Umbilical cord (tissue), 2 donors: ENCODE measurements at places on chromosomes 4 and X. TPM values are rescaled to one million over a fixed set of nuclear protein-coding genes. Genes with fewer than 3 reads are reported as not detected.

- peak; percentile 66 for DNase-seq
Measured at GRCh38 chr4:12409507-12410190, 981.0 kb upstream of the HS3ST1 start.

- DNase-seq = no peak
Measured at GRCh38 chr4:109820563-109820962, 5.0 kb downstream of the GAR1 start.

DNA sequence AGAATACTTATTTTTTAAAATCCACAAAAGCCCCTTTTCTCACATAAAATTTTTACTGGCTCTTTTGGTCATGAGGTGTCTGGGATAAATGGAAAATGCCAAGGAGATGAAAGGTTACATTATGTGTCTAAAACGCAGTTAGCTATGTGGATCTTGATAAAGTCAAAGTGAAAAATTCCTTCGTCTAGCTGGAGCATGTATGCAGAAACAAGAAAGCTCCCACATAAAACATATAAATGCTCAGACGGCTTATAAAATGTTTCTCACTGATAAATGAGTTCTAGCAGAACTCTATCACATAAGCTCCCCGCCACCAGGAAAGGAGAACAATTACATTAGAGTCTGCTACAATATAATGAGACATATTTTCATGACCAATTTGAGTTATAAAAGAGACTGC lies 83.8 kb downstream of the TBC1D9 start:
- DNase-seq = peak; percentile 82

- no peak for DNase-seq
Measured at GRCh38 chrX:133473451-133473850, 58.2 kb upstream of the GPC4 start.

DNA sequence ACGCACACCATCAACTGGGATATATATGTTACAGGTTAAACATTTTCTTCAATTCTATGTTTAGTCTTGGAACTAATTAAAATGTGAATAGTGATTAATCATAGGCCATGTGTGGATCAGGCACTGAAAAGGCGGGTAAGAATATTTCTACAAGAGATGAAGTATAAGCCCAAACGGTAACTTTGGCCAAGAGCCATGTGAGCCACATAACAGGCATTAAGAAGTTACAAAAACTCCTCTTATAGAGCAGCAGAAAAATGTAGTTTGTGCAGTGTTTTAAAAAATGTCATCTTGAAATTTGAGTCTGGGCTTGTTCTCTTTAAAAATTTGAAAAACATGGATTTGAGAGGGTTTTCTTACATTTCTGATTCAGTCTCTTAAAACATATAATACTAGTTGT lies 521.8 kb upstream of the DIPK2B start:
- peak; percentile 15 for DNase-seq

DNA sequence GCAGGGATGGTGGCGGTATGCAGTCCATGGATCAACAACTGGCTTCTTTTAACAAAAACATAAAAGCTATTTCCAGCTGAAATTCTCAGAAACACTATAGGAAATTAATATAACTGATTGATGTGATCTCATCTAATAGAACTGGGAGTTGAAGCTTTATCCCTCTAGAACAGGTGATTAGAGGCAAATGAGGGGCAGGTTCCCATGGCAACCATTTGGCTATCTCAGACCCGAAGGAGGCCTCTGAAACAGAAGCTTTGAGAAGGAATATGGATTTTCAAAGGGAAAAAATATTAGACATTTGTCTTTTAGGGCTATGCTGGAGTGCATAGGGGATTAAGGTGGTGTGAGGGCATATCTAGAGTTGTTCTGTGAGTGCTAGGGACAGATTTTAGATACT lies 50.0 kb downstream of the IGSF1 start:
- DNase-seq = no peak

DNA sequence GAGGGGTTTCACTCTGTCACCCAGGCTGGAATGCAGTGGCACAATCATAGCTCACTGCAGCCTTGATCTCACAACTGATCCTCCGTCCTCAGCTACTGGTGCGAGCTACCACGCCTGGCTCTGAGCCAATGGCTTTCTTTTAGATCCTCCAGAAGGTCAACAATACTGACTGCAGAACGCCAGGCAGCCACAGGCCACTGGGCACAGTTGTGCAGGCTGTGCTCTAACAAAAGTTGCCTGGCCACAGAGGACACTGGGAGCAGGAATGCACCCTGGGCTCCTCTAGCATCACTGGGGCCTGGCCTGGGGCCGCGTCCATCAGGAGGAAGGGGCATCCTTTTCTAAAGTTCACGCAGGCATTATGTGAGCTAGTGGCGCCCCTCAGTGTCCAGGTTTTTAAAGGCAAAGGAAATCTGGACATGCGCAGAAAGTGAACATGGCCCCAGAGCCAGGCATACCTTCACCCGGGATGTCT lies 14.9 kb upstream of the PORCN start:
- peak; percentile 48 for DNase-seq

- no peak for DNase-seq
Measured at GRCh38 chrX:135009838-135010237, 12.5 kb downstream of the RTL8B start.

GRCh38 chr4:10130178-10130888 lies 13.7 kb upstream of the WDR1 start:
- DNase-seq = peak; percentile 29

GRCh38 chr4:152951348-152951747 lies 15.2 kb downstream of the FHDC1 start:
- no peak for DNase-seq

- DNase-seq = peak; percentile 23
Measured at GRCh38 chr4:1628892-1629698, 55.0 kb downstream of the FAM53A start.

- peak; percentile 54 for DNase-seq
Measured at GRCh38 chr4:109826719-109827118, 1.1 kb upstream of the RRH start.

- no peak for DNase-seq
Measured at GRCh38 chr4:164768516-164768915, 14.6 kb downstream of the SMIM31 start.

- DNase-seq = no peak
Measured at GRCh38 chr4:48129307-48130014, 4.6 kb downstream of the TXK start.

- DNase-seq = peak; percentile 95
Measured at GRCh38 chr4:107564326-107564725, 155.7 kb downstream of the PAPSS1 start.

- DNase-seq = peak; percentile 87
Measured at GRCh38 chr4:7361280-7361895, 73.3 kb downstream of the PSAPL1 start.

GRCh38 chr4:167176723-167177367 lies 57.4 kb downstream of the SPOCK3 start:
- DNase-seq = no peak

- DNase-seq = no peak
Measured at GRCh38 chrX:151713849-151714248, 2.0 kb upstream of the FATE1 start.

DNA sequence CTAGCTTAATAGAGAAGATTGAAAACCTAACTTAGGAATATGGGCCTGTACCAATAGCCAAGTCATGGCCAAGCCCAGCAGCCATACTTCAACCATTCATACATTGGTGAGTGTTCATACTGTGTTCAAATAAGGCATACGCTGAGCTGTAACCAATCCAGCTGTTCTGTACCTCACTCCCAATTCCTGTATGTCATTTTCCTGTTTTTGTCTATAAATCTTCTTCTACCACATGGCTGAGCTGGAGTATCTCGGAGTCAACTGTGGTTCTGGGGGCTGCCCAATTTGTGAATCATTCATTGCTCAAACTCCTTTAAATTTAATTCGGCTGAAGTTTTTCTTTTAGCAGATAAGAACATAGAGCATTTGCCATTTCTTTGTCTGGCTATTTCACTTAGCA lies 195.3 kb upstream of the ANKRD50 start:
- DNase-seq = no peak

DNA sequence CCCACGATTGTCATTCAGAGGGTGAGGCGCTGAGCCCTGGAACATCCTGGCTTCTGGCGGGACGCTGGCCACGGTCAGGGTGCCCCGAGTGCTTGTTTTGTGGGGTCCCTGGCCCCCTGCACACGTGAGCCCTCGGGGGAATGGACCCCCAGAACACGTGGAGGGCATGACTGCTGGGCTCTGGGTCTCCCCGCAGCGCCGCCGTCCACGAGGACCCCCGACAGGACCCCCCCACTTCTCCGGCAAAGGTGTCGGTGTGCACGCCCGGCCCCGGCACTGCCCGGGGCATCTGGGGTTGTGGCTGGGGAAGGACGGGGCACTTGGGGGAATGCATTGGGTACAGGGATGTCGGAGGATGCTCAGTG lies 13.9 kb upstream of the GTPBP6 start:
- no peak for DNase-seq

GRCh38 chr4:95761426-95761825 lies 78.5 kb upstream of the PDHA2 start:
- DNase-seq = peak; percentile 13

GRCh38 chrX:134373736-134374135 lies 86.2 kb upstream of the HPRT1 start:
- DNase-seq = peak; percentile 2

- DNase-seq = no peak
Measured at GRCh38 chr4:39032218-39033085, at the start of gene TMEM156. TMEM156 (minus strand) TSS chr4:39032409; CDS start chr4:39032313, 96 bp downstream.

GRCh38 chr4:89899854-89900253 lies 5.2 kb downstream of the MMRN1 start:
- no peak for DNase-seq

GRCh38 chrX:15646031-15646430 lies 18.6 kb downstream of the CLTRN start:
- no peak for DNase-seq

DNA sequence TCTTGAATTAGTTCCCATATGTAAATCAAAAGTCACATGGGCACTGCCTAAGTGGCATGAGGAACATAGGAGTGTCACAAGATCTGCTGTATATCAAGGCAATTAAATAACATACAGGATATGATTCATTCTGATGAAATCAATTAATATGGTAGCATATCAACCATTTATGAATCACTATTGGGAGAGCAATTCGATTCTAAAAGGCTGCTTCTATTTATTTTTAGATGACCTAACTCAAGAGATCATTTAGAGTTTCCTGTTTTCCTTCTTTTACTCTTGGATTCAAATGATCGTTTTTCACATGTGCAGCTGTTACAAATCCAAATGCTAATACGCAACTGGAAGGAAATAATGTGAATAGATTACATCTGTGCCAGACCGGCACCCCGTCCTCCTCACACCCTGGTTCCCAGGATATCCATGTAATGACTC lies 81.9 kb downstream of the HCCS start:
- DNase-seq = no peak

- peak; percentile 22 for DNase-seq
Measured at GRCh38 chrX:17475449-17476217, 100.6 kb downstream of the NHS start.

DNA sequence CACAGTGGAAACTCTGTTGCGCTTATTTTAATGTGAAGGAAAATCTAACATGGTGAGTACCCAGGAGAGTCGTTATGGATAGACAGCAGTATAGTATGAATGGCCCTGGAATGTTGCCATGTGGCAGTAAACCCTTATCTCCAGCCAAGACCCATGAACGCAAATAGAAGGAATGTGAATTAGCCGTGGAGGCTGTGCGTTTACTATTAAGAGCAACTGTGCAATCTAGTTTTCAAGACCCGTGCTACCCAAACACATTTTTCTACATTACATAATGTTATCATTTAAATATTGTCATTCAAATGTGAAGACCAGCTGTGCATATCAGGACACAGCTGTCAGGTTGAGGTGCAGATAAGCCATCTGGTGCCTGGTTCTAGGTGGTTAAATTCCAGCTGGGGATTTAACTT lies 13.3 kb upstream of the AGA start:
- peak; percentile 61 for DNase-seq

- no peak for DNase-seq
Measured at GRCh38 chr4:81666491-81666890, 194.8 kb upstream of the RASGEF1B start.

DNA sequence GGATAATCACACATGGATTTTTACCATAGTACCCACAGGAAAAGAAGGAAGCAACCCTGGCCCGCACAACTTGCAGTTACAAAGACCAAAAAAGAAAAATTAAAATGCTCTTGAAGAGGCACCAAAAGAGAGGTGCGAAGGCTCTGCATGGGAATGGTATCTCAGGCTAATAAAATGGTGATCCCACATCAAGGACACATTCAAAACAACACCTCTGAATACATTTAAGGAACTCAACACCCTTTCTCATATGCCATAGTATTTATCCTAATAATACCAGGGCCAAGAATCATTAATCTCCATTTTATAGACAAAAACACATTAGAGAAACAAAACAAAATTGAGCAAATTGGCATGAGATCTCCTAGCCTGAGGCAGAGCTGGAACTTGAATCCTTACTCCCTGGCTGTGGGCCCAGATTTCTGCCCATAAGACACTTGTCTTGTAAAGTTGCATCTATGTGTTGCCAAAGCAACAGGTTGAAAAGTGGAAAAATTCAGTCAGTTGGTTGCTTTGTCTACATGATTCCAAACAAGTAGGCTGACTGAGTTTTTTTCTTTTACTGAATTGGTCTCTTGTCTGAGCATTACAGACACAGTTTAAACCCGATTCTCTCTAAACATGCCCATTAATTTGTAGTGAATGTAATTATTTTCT lies 33.5 kb downstream of the GUCY2F start:
- no peak for DNase-seq

The RHOXF2 gene
- 0.96 TPM for total RNA-seq

The LDOC1 gene
- total RNA-seq = 1.2 TPM

The SCRG1 gene
- 15.2 TPM for total RNA-seq

The CLGN gene
- total RNA-seq = 3.6 TPM

The GAGE12F gene
- total RNA-seq = not detected

The ERAS gene
- 5.3 TPM for total RNA-seq

The RAI2 gene
- total RNA-seq = 4.1 TPM

The CFI gene
- total RNA-seq = 13.0 TPM

The EPHA5 gene
- total RNA-seq = 5.3 TPM

The ANOS1 gene
- total RNA-seq = 15.9 TPM

The STATH gene
- 5.8 TPM for total RNA-seq

The TMPRSS11E gene
- total RNA-seq = 5.8 TPM

The PROM1 gene
- total RNA-seq = 4.1 TPM

The BEND4 gene
- 1.4 TPM for total RNA-seq
